ENCODE measurements at places on chromosomes 1 and 21.

- DNase-seq: no peak
These were observed 326 bp downstream of the BRWD1 start for GRCh38 chr21:39313042-39313570.

- DNase-seq: no peak
These were observed 141.3 kb upstream of the NCAM2 start for GRCh38 chr21:20856926-20857325.

GRCh38 chr1:181640956-181641355, 157.6 kb downstream of the CACNA1E start:
- no peak for DNase-seq

- no peak for DNase-seq
These were observed 130.1 kb downstream of the TLR5 start for GRCh38 chr1:223012938-223013337.

- no peak for DNase-seq
These were observed 75.4 kb downstream of the SLC25A24 start for GRCh38 chr1:108124622-108125311.

- DNase-seq: no peak
These were observed 740.6 kb downstream of the RWDD3 start for GRCh38 chr1:95974586-95974985.

DNA sequence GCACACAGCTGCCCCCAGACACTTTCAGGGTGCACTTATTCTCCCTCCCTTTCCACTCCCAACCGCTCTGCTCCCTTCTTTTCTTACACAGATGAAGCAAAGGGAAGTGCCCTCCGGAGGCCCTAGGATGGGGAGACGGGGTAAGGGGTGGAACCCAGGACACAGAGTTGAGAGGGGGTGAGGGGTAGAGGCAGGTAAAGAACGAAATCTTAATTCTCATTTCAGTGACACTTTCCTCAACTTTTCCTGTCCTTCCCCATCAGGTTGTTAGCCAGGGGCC, 12.8 kb downstream of the PLEKHO1 start:
- DNase-seq: no peak

DNA sequence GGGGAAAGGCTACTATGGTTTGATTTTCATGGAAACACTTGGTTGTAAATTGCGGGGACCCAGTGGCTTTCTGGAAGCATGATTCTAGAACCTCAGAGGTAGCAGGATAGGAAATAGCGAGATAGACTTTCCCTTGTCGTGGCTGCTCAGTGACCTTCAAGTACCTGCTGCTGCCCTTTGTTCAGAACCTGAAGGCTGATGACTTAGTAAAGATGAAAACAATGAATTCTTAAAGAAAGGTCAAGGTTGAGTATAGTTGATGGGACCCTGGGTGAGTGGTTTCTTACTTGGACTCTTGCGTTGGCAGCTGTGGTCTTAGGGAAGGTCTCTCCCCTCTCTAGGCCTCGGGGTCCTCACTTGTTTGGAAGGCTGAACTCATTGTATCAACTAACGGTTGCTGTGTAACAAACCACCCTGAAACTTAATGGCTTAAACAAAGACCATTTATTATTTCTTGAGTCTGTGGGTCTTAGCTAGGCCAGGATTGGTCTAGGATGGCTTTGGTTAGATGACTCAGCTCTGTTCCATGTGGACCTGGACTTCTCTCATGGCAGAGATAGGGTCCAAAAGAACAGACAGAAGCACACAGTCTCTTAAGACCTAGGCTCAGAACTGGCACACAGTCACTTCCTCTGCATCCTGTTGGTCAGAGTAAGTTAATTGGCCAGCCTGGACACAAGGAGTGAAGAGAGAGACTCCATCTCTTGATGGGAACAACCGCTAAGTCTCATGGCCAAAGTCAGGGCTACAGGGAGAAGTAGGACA, 89.2 kb upstream of the SELENON start:
- DNase-seq: no peak

DNA sequence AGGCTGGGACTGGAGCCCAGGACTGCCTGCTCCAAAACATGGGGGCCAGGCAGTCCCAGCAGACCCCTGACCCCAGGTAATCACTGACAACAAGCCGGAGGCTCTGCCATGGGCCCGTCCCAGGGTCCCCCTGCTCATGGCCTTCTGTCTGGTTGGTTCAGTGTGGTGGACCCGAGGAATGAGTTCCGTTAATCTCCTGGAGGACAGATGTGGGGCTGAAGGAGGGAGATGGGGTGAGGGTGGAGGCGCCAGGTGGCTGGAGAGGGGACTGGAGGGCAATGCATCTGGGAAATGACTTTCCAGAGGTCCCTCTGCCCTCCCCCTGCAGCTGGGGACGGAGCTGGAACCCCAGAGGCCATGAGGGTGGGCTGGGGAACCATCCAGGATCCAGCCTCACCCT, 103.2 kb downstream of the EBNA1BP2 start:
- no peak for DNase-seq

GRCh38 chr1:11124965-11125364, 25.3 kb upstream of the EXOSC10 start:
- no peak for DNase-seq

DNA sequence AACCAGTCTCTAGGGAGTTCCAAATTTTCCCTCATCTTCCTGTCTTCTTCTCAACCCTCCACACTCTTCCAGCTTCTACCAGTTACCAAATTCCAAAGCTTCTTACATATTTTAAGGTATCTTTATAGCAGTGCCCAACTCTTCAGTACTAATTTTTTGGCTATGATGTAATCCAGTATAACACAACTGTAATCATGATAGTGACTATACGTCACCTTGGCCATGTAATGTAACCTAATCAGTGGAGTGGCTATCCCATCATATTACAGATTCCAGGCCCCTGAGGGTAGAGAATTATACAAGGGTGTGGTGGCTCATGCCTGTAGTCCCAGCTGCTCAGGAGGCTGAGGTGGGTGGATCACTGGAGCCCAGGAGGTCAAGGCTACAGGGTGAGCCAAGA, 143.2 kb downstream of the CLEC20A start:
- DNase-seq: no peak

DNA sequence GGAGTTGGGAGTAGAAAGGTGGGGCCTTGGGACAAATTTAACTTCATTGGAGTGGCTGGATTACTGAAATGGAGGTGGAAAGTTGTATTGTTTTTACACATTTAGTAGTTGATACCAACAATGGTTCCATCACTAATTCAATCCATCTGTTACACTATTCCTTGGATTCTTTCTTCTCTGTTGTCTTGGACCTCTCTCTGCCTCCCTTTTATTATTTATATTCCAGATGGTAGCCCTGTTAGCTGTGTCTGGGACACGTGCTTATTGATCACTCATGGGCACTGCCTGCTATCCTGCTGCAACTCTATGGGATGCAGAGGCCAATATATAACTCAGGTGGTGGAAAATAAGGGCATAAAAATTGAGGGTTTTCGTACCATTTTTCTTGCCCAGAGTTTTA, 346.3 kb downstream of the PAPPA2 start:
- no peak for DNase-seq

GRCh38 chr1:230824551-230824918, 43.8 kb downstream of the C1orf198 start:
- no peak for DNase-seq

- DNase-seq: no peak
These were observed 17.7 kb upstream of the LRRN2 start for GRCh38 chr1:204703268-204703664.

- no peak for DNase-seq
These were observed 28.8 kb downstream of the CYYR1 start for GRCh38 chr21:26544201-26544775.

DNA sequence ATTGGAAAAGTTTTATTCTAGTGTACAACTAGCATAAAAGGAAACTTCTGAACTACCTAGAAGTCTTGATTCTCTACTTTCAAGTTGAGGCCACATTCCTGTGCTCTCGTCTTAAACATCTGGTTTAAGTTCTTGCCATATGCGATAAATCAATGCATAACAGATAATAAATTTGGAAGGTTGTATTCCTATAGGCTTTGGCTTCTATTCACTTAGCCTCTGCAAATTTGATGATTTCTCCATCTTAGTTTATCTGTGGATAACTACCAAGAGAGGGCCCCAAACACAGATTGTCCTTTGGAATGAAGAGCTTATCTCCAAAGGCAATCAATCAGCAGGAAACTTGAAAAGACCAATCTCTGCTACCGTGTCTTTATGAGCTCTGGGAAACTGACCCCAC, 11.7 kb upstream of the RNF2 start:
- DNase-seq: no peak

- no peak for DNase-seq
These were observed 4.5 kb upstream of the ERVH48-1 start for GRCh38 chr21:42929969-42930368.

- DNase-seq: no peak
These were observed 394.4 kb downstream of the PTPRU start for GRCh38 chr1:29630756-29631155.

- DNase-seq: no peak
These were observed 171.2 kb downstream of the LTN1 start for GRCh38 chr21:28821276-28822122.

- DNase-seq: no peak
These were observed 52.0 kb downstream of the CD2 start for GRCh38 chr1:116806245-116806644.

- DNase-seq: no peak
These were observed 189.3 kb downstream of the SLC35F3 start for GRCh38 chr1:234093741-234094140.

DNA sequence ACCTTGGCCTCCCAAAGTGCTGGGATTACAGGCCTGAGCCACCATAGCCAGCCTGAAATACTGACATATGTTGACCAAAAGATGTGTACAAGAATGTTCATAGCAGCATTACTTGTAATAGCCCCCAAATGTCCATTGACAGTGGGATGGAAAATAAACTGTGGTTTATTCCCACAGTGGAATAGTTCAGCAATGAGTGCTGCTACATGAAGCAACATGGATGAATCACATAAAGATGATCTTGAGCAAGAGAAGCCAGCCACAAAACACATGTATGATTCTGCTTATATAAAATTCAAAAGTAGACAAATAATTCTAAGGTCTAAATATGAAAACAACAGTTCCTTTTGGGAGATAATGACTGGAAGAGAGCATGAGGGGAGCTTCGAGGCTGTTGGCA, 9.1 kb upstream of the CREG1 start:
- DNase-seq: no peak

- DNase-seq: no peak
These were observed 42.4 kb downstream of the GLIS1 start for GRCh38 chr1:53696571-53696970.

DNA sequence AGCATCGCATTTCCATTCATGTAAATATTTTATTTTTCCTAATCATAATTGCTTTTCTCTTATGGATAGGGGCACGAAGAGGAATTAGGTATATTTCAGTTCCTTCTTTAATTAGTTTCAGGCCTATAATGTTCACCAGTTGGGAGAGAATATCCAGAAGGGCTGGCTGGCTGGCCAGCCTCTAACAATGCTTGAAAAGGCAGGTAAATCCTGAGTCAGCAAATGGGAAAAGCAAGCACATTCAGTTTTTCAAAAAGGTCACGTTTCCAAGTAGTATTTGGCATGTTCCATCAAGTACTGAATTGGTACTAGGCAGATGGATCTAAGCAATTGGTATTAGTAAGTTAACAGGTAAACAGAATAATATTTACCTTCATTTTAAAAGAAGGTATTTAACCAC, 8.0 kb downstream of the RAB29 start:
- DNase-seq: no peak

DNA sequence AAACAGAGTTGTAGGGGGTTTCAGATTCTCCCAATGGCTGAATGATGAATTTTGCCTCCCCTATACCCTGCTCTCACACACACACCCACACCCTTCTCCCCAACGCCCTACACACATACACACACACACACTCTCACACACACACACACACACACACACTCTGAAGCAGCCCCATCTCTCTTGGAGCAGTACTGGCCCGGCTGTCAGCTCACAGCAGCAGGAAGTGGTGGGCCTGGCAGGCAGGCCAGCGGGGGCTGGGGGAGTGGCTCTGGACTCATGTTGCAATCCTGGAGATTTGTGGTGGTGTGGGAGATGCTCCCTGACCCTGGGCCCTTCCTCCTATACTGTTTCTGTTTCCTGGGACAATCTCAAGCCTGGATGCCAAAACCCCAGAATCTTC, 2.2 kb downstream of the IKBKE start:
- no peak for DNase-seq

- no peak for DNase-seq
These were observed 64.6 kb downstream of the KDM1A start for GRCh38 chr1:23083714-23084480.

DNA sequence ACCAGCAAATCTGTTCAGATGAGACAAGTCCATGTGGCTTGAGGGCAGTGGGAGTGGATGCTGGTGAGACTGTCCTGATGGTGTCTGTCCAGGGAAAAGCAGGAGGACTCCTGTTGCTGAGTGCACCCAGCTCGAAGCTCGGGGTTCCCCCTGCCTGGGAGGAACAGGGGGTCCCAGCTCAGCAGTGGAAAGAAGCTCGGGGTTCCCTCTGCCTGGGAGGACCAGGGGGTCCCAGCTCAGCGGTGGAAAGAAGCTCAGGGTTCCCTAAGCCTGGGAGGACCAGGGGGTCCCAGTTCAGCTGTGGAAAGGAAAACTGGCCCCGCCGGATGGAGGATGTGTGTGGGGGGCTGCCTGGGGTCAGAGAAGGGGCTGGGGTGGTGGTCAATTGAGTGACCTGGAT, 39.1 kb downstream of the CRYAA start:
- DNase-seq: no peak

- no peak for DNase-seq
These were observed 643.3 kb downstream of the NPHP4 start for GRCh38 chr1:5348732-5349465.

DNA sequence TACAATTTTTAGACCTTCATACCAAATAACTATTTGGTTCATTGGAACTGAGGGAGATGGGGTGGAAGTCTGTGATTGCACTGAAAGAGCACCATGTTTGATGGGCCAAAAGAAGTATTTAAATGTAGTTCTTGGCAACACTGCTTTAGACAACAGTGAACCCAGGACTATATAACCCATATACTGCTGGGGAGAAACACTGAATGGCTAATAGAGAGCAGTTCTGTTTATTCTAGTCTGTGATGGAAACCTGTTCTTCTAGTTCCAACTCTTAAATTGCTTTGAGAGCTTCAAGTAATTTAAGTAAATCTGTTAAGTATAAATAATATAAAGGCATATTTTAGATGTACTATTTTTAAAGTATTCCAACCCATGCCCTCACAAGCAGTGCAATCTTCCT, 96.3 kb downstream of the NIBAN1 start:
- no peak for DNase-seq

DNA sequence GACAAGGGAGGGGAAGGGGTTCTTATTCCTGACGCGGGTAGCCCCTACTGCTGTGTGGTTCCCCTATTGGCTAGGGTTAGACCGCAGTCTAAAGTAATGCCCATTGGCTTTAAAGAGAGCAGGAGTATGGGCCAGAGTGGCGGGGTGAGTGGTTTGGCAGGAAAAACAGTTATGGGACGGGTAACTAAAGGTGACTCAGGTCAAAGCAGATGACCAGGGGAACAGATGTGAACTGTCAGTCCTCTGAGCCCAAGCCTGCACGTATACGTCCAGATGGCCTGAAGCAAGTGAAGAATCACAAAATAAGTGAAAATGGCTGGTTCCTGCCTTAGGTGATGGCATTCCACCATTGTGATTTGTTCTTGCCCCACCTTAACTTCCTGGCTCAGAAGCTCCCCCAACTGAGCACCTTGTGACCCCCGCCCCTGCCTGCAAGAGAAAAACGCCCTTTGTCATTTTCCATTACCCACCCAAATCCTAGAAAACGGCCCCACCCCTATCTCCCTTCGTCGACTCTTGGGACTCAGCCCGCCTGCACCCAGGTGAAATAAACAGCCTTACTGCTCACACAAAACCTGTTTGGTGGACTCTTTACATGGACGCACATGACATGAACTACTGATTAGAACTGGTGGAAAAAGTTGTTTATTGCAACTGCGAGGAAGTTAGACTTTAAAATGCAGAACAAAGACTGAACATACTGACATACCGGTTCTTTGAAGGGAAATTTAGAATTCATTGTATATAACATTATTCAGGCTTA, 758 bp upstream of the ATAD3B start:
- DNase-seq: no peak

Data from stimulated activated CD4-positive, alpha-beta T cell treated with anti-CD3 and anti-CD28 coated beads, TNF-alpha, amount 100 ng/mL, for 1 hour (primary cell).